ENCODE measurements at places on chromosomes 2 and 18. TPM values are rescaled to one million over a fixed set of nuclear protein-coding genes. Genes with fewer than 3 reads are reported as not detected.

PDE11A gene
- 0.23 TPM for total RNA-seq

DNA sequence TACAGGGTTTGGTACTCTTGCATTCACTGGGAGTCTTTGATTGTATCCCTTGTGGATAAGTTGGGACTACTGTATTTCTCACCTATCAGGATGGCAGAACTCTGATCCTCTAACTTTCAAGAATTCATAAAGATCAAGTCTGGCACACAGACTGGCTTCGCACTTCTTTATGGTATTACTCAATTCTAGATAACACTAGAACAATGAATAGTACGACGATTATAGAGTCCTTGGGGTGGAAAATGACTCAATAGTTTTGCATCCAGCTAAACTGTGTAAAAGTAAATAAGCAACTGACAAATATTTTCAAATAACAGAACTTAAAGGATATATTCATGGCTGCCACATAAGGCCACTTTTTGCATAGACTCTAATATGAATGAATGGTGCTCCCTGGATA lies 103.4 kb upstream of the MEX3C start:
- no peak for DNase-seq

SCYGR4 gene
- total RNA-seq = not detected

GNAL gene
- 20.4 TPM for total RNA-seq

GRCh38 chr2:113240150-113240914 lies 38.4 kb downstream of the PAX8 start:
- DNase-seq = no peak

ID2 gene
- 46.1 TPM for total RNA-seq

DNA sequence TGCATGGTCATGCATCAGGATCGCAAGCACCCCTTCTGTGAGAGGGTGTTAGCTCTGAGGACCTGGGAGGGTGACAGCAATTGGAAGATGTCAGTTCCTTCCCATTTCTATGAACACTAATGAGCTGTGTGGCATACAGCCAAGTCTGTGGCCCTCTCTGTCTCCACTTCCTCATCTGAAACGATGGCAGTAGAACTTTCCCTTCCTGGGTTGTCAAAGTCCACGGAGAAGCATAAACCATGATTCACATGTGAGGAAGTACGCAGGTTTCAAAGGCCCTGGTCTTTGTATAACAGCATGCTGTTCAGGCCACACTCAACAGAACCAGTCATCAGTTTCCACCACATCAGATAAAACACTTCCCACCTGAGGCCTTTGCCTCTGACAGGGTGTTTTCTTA lies 167.4 kb upstream of the RAB6C start:
- DNase-seq = no peak

DNA sequence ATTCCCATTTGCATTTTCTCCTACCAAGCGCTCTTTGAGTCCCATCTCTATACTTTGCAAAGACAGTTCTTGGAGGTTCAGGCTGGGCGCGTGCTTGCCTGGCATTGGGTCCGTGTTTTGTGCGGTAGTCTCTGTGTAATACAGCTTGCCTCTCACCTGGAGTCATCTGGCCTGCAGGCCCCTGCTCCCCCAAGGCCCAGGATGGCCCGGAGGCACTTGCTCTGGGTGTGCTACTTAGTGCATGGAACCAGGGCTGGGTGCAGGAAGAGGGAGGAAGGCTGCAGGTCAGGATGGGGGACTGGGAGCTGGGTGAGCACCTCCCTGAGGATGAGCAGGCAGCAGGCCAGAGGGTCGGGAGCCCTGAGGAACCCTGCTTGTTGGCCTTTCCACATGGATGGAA lies 220.9 kb downstream of the LDLRAD4 start:
- no peak for DNase-seq

ZAP70 gene
- total RNA-seq = 2.4 TPM

All from neural crest cell (in vitro differentiated cells).